ENCODE measurements at places on chromosomes 1 and 21. TPM values are rescaled to one million over a fixed set of nuclear protein-coding genes. Genes with fewer than 3 reads are reported as not detected.

The CADM3 gene
- 22.6 TPM for total RNA-seq

The CASQ2 gene
- not detected for total RNA-seq

The LEMD1 gene
- not detected for total RNA-seq

The ZSCAN20 gene
- 12.2 TPM for total RNA-seq

The KCNN3 gene
- total RNA-seq, result under 0.01 TPM

The SLC45A3 gene
- total RNA-seq, result 6.2 TPM

The RGS7 gene
- total RNA-seq, result not detected

The CA6 gene
- total RNA-seq, result not detected

The BEND5 gene
- 3.7 TPM for total RNA-seq

The SEMA6C gene
- total RNA-seq, result 3.1 TPM

The OR6N1 gene
- not detected for total RNA-seq

The TMEM234 gene
- total RNA-seq, result 14.7 TPM

The RHEX gene
- not detected for total RNA-seq

The ZNF648 gene
- total RNA-seq, result not detected

The MFSD2A gene
- 5.0 TPM for total RNA-seq

All from cardiac atrium fibroblast (primary cell).